ENCODE measurements at places on chromosomes 7 and 10.

GRCh38 chr10:30743586-30743985 lies 114.0 kb upstream of the LYZL2 start:
- DNase-seq: no peak

- DNase-seq: no peak
These were observed 7.8 kb upstream of the GDF2 start for GRCh38 chr10:47314416-47314970.

- no peak for DNase-seq
These were observed 40.9 kb downstream of the NUDCD3 start for GRCh38 chr7:44449584-44449928.

DNA sequence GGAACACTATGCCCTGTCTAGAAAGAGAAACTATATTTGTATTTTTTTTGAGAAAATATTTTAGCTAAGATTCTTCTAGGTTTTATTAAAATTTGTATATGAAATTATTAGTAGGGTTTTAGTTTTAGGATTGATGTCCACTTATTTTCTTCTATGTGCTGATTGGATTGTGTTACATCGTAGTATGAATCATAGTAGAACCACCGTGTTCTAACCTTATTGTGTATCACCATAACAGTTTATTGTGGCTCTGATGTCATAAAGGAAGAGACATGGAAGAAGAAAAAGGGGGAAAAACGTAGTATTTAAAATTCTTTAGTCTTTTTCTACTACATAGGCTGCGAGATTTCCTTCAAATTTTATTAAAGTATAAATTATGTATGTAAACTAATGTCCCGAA lies 1.9 kb downstream of the AGBL3 start:
- DNase-seq: no peak

DNA sequence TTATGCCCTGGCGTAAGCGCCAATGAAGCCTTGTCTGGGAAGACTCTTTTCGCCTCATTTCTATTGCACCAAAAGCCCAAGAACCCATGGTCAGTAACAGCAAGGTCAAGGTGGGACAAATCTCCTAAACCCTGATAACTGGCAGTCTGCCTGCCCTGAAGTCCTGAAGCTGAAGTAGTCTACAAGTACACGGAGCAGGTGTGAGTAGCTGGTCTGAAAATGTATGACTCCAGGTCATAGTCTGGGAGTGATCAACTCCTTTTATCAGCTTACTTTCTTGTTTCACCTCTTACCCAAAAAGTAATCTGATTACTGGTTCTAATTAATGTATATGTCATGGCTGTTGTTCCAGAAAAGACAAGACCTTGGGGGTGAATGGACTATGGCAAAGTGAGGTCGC lies 107.3 kb upstream of the EFCAB10 start:
- no peak for DNase-seq

- no peak for DNase-seq
These were observed 102.3 kb upstream of the PPIF start for GRCh38 chr10:79244841-79245504.

DNA sequence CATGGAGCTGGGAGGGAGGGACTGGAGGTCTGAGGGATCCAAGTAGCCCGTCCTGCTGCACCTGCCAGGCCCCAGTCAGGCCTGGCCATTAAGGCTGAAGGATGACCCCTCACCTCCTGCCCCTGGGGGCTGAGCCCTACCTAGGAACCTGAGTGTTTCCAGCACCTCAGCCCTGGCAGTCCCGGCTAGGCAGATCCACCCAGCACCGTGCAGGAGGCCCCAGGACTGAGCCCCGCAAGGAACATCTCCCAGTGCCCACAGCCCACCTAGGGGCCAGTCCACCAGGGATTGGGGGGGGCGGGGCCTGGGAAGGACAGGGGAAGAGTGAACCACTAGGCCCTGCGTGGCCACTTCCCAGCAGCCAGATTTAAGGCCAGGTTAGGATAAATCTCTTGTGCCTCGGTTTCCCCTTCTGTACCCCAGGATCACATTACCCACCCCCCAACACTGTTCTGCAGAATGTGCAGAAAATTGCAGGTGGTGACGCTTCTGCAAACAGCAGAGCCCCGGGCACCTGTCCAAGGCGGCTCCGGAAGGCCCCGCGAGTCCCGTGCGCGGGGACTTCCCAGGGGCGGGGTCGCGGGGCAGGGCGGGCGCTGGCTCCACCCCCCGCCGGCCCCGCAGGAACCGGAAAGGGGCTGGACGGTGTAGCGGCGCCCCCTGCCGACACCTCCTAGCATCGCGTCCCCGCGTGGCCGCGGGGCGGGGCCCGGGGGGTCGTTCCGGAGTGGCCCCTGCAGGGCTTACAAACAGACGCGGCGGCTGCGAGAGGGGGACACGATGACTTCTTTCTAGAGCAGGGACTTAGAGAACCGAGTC lies 55.9 kb downstream of the PWWP2B start:
- peak; percentile 84 for DNase-seq
